ENCODE measurements at places on chromosomes 2 and 18. TPM values are rescaled to one million over a fixed set of nuclear protein-coding genes. Genes with fewer than 3 reads are reported as not detected.

GRCh38 chr2:189487283-189488007 lies 46.2 kb downstream of the WDR75 start:
- no peaks in the 10 kb centered on the region for H3K4me1 ChIP-seq
- no peak overlapping the region for H3K27ac ChIP-seq
- no peaks in the 10 kb centered on the region for H3K27me3 ChIP-seq
- H3K36me3 ChIP-seq, result no peaks in the 10 kb centered on the region
- DNase-seq, result no peak
- no peak overlapping the region for H3K4me3 ChIP-seq

DNA sequence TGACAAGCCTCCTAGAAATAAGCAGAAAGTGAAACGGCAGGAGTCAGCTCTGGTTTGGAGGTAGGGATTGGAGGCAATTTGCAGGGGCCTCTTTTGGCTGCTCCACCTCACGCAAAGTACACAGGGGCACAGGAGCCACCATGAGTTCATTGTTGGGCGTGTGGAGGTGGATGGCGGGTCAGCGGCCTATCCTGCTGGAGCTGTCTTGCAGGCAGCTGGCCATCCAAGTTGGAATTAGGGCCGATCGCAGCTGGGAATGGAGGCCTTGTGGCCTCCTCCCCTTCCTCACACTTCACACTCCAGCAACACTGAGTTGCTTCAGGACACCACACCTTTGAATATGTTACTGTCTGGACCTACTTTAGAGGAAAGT lies 171.5 kb downstream of the MYCN start:
- H3K4me3 ChIP-seq, result no peak overlapping the region
- H3K27ac ChIP-seq, result no peak overlapping the region
- DNase-seq, result no peak
- H3K4me1 ChIP-seq, result no peaks in the 10 kb centered on the region
- no peaks in the 10 kb centered on the region for H3K36me3 ChIP-seq

DNA sequence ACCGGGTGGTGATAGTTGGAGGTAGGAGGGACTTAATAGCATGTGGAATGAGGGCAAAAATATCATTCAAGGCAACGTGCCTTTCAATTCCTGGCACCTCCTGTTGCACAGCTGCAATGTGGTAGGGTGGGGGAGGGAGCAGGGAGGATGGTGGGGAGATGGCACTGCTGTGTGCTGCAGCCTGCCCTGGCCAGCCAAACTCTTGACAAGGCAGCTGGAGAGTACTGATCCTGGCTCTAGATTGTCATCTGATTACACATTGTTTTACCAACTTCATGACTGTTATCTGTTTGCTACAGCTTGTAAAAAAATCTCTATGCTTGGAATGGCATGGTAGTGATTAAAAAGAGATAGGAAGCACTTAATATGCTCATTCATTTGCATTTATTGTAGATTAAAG lies 47.7 kb downstream of the PLCL1 start:
- no peaks in the 10 kb centered on the region for H3K27me3 ChIP-seq
- no peak for DNase-seq
- H3K27ac ChIP-seq, result no peak overlapping the region
- H3K36me3 ChIP-seq, result no peaks in the 10 kb centered on the region
- peaks cover 36% of the 10 kb centered on the region for H3K4me1 ChIP-seq

DNA sequence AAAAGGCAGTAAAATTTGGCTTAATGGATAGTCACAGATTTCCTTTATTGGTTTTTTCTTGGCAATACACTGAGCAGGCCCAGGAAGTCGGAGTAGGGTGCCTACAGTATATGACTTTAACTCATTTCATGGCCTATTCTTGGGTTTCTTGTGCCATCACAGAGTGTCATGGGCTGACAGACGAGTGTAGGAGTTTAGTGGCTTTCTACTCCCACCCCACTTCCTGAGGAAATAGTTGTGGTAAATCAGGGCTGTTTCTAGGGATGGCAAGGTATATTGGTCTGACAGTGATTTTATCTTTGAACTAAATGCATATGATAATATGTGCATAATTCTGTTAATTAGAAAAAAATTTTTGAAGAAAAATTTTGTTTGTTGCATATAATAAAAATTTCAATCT lies 100.1 kb downstream of the PLCL1 start:
- peaks cover 12% of the 10 kb centered on the region for H3K4me1 ChIP-seq
- no peak overlapping the region for H3K4me3 ChIP-seq
- DNase-seq, result peak; percentile 7
- no peak overlapping the region for H3K27ac ChIP-seq

DNA sequence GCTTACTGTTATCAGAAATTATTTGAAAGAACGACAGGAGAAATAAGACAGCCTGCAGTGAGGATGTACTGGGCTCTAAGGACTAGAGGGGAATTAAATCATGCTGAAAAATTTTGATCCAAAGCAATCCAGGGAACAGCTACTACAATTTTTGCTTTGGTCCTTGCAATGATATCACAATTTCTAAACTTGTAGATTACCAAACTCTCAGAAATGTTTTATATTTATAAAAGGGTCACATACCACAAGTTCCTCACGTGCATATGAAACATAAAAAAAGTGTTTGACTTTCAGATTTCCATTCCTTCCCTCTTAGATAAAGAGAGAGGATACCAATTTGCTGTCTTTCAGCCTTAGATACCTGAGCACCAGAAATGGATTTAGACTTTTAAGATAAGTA lies 261.2 kb downstream of the STK39 start:
- H3K27ac ChIP-seq, result no peak overlapping the region
- H3K4me3 ChIP-seq, result no peak overlapping the region
- H3K27me3 ChIP-seq, result no peaks in the 10 kb centered on the region
- no peaks in the 10 kb centered on the region for H3K36me3 ChIP-seq
- DNase-seq, result no peak

- no peaks in the 10 kb centered on the region for H3K27me3 ChIP-seq
- no peaks in the 10 kb centered on the region for H3K36me3 ChIP-seq
- no peak overlapping the region for H3K27ac ChIP-seq
Observed at GRCh38 chr2:101753720-101754490, 56.4 kb downstream of the MAP4K4 start.

Gene ASPRV1
- total RNA-seq, result 2.1 TPM

- H3K36me3 ChIP-seq, result no peaks in the 10 kb centered on the region
- H3K27me3 ChIP-seq, result no peaks in the 10 kb centered on the region
- H3K4me3 ChIP-seq, result no peak overlapping the region
- no peaks in the 10 kb centered on the region for H3K4me1 ChIP-seq
Observed at GRCh38 chr2:210895132-210895531, 338.7 kb downstream of the CPS1 start.

GRCh38 chr18:2641638-2642037 lies 13.9 kb upstream of the SMCHD1 start:
- H3K27me3 ChIP-seq, result no peaks in the 10 kb centered on the region
- H3K4me1 ChIP-seq, result peaks cover 65% of the 10 kb centered on the region
- H3K27ac ChIP-seq, result peak overlapping the region; percentile 100
- peak overlapping the region; percentile 25 for H3K4me3 ChIP-seq
- DNase-seq, result no peak

Gene KIAA2012
- total RNA-seq, result not detected

- H3K27ac ChIP-seq, result no peak overlapping the region
- no peak overlapping the region for H3K4me3 ChIP-seq
- no peaks in the 10 kb centered on the region for H3K4me1 ChIP-seq
- no peak for DNase-seq
- H3K27me3 ChIP-seq, result no peaks in the 10 kb centered on the region
Observed at GRCh38 chr2:239109928-239110545, 262.2 kb downstream of the TWIST2 start.

DNA sequence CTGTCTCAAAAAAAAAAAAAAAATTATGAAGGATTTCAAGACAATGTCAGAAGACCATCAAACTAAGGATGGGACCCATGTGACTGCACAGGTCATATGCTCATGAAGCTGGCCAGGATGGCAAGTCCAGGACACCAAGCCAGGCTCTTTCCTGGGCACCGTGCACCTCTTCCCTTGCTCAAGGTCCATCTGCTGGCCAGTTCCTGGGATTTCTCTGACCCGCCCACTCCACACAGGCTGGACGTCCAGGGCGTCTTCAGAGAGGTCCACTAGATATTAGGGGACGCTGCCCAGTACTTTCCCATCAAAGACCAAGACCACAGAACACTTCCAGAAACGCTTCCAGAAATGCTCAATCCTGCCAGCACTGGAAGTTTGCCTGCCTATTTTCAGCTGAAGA lies 14.3 kb downstream of the TEX44 start:
- no peaks in the 10 kb centered on the region for H3K27me3 ChIP-seq
- H3K36me3 ChIP-seq, result no peaks in the 10 kb centered on the region
- H3K4me3 ChIP-seq, result no peak overlapping the region
- H3K27ac ChIP-seq, result no peak overlapping the region

GRCh38 chr18:74351354-74351753 lies 35.7 kb downstream of the C18orf63 start:
- H3K4me3 ChIP-seq, result no peak overlapping the region
- DNase-seq, result no peak
- no peaks in the 10 kb centered on the region for H3K36me3 ChIP-seq
- H3K27me3 ChIP-seq, result no peaks in the 10 kb centered on the region
- H3K4me1 ChIP-seq, result no peaks in the 10 kb centered on the region

Gene PID1
- total RNA-seq, result 0.25 TPM

Gene SKA1
- total RNA-seq, result 0.39 TPM

GRCh38 chr18:76564655-76565237 lies 69.7 kb upstream of the ZNF516 start:
- no peaks in the 10 kb centered on the region for H3K4me1 ChIP-seq
- no peak overlapping the region for H3K4me3 ChIP-seq
- H3K36me3 ChIP-seq, result no peaks in the 10 kb centered on the region
- H3K27me3 ChIP-seq, result no peaks in the 10 kb centered on the region
- no peak for DNase-seq

GRCh38 chr18:14914771-14915170 lies 166.8 kb downstream of the ANKRD30B start:
- no peaks in the 10 kb centered on the region for H3K36me3 ChIP-seq
- no peak overlapping the region for H3K4me3 ChIP-seq
- DNase-seq, result no peak
- H3K27ac ChIP-seq, result no peak overlapping the region
- no peaks in the 10 kb centered on the region for H3K4me1 ChIP-seq

Gene HOXD10
- not detected for total RNA-seq

DNA sequence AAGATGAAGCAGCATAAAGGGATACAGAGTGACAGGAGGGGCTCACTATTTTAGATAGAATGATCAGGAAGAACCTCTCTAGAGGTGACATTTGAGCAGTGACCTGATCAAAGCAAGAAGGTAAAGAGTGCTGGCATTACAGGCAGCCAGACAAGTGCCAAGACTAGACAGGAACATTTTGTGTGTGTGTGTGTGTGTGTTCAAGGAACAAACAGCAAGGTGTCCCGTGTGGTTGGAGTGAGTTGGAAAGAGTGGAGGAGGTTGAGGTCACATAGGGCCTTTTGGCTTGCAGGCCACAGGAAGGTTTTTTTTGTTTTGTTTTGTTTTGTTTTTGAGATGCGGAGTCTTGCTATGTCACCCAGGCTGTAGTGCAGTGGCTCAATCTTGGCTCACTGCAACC lies 25.7 kb downstream of the FZD5 start:
- no peaks in the 10 kb centered on the region for H3K36me3 ChIP-seq
- no peak for DNase-seq
- no peak overlapping the region for H3K4me3 ChIP-seq
- no peaks in the 10 kb centered on the region for H3K4me1 ChIP-seq

GRCh38 chr18:73479477-73479876 lies 611.7 kb upstream of the NETO1 start:
- no peak overlapping the region for H3K4me3 ChIP-seq
- no peaks in the 10 kb centered on the region for H3K36me3 ChIP-seq
- no peaks in the 10 kb centered on the region for H3K4me1 ChIP-seq
- H3K27ac ChIP-seq, result no peak overlapping the region

Gene ANKRD30B
- total RNA-seq, result not detected
